ENCODE measurements at places on chromosomes 13 and 19.

GRCh38 chr19:30070198-30070967 lies 128.3 kb downstream of the URI1 start:
- DNase-seq = no peak

- DNase-seq = peak; percentile 55
Measured at GRCh38 chr19:17951990-17952976, 14.6 kb upstream of the KCNN1 start.

GRCh38 chr13:100648354-100648753 lies 26.2 kb downstream of the TMTC4 start:
- DNase-seq = no peak

- no peak for DNase-seq
Measured at GRCh38 chr13:40120781-40121180, 465.3 kb downstream of the COG6 start.

DNA sequence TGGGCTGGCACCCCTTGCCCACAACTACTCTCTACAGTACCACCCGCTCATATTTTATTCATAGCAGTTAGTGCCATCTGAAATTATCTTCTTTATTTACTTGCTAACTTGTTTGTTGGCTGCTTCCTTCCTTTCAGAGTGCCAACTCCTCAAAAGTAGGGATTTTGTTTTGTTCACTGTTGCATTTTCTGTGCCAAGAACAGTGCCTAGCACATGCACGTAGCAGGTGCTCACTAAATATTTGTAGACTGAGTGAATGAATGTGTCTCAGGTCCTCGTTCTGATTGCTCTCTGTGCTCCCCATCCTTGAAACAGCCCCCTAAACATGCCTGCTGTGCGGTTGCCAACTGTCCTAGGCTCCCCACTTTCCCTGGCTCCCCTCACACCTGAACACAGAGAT lies 1.5 kb downstream of the GIPC1 start:
- no peak for DNase-seq

- DNase-seq = no peak
Measured at GRCh38 chr19:40228346-40228745, 1.9 kb upstream of the CCNP start.

DNA sequence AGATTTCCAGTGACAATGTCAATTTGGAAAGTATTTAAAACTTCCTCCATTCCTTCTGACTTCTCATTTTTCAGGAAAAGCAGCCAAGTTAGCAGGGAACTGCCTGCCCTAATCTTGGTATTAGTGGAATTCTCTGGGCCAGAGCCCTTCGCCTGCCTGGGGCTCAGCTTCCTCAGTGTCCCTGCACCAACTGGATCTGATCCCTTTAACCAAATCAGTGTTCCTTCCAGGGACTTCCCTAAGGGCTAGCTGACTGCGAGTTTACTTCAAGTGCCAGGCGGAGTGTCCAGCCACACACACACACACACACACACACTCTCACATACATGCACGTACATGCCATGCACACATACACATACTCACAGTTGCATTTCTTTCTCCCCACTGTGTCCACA lies 20.0 kb downstream of the RAB20 start:
- DNase-seq = no peak

DNA sequence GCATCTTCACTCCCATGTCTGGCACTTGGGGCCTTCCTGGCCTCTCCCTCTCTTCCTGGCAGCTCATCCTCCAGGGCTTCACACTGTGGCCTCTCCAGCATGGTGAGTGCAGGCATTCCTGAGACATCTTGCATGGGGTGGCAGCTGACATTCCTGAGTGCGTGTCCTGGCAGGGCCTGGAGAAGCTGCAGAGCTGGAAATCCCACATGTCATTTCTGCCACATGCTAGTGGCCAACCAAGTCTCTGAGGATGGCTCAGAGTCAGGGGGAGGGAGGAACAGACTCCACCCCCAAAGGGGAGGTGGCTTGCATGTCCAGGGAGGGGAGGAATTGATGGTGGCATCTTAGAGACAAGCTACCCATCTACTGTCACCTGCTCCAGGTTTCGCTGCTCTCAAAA lies 41.6 kb upstream of the AMER2 start:
- no peak for DNase-seq

DNA sequence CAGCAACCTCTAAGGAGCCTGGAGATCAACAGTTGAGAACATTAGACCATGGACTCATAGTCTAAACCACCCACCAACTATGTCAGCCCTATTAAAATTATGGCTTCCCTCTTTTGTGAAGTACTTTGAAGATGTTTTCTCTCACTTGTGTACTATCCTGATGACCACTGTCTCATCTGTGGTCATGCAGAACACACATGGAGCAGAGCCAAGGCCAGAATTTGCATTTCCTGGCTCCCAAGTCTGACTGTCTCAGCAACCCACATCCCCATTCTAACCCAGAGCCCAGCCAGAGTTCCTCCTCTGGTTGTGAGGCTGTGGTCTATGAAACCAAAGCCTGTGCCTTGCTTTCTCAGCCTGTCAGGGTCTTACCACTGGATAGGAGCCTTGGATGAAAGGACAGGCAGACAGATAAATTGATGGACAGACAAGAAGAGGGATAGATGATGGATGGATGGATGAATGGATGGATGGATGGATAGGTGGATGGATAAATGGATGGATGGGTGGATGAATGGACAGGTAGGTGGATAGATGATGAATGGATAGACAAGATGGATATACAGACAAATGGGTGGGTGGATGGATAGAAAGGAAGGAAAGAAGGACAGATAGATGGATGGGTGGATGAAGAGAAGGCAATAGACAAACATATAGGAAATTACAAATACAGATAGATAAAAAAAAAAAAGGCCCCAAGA lies 35.4 kb downstream of the ZNF557 start:
- no peak for DNase-seq

DNA sequence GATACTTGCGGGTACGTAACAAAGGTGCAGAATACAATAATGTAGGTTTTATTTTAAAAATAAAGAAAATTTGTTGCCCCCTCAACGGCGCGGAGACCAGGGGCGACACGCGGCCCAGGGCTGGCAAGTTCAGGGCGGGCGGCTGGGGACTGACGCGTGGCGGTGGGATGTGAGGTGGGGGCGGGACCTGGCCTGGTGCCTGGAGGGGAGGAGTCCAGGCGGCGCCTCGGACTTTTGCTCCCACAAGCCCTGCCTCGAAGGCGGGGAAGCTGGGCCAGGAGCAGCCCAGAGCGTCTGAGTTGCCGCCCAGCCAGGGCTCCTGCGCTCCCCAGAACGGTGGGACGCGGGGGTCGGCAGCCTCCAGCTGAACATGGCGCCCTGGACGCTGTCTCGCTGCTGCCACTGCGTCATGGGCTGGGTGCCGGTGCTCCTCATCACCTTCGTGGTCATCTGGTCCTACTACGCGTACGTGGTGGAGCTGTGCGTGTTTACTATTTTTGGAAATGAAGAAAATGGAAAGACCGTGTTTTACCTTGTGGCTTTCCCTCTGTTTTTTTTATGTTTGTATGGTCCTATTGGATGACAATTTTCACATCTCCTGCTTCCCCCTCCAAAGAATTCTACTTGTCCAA lies 1122.8 kb upstream of the ATXN8OS start:
- no peak for DNase-seq
